Eye (tissue), 1 donor: ENCODE measurements at places on chromosomes 11 and 22.

DNA sequence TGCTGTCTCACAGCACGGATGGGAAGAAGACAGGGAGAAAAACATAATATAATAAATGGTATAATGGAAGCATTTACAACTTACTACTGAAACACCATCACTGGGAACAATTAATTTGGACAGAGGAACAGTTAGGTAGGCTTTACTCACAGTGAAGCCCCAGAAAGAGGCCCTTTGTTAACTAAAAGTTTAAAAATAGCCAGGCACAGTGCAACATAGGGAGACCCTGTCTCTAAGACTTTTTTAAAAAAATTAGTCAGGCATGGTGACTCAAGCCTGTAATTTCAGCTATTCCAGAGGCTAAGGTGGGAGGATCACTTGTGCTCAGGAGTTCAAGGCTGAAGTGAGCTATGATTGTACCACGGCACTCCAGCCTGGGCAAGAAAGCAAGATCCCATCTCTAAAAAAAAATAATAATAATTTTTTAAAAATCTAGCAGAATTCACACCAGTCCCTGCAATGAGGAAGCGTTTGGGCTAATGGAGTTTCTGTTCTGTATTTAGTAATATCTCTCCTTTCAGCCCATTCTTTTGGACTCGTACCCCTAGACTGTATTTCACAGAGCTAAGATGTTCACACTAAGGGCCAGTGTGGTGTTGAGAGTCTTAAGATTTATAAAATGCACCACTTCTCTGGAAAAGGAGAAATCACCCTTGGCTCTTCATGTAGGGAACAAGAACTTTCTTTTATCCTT is 275.5 kb downstream of the SOX6 start:
- no peak for DNase-seq

DNA sequence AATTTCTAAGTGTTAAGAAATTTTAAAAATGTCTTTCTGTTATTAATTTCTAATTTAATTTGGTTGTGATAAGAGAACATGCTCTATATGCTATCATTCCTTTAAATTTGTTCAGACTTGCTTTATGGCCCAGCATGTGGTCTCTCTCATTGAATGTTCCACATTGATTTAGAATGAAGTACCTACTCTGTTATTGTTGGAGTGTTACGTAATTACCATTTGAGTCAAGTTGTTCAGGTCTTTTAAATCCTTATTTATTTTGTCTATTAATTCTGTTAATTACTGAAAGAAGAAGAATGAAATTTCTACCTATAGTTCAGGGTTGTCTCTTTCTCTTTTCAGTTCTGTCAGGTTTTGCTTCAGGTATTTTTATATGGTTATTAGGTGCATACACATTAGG is 57.0 kb downstream of the PRMT3 start:
- no peak for DNase-seq

DNA sequence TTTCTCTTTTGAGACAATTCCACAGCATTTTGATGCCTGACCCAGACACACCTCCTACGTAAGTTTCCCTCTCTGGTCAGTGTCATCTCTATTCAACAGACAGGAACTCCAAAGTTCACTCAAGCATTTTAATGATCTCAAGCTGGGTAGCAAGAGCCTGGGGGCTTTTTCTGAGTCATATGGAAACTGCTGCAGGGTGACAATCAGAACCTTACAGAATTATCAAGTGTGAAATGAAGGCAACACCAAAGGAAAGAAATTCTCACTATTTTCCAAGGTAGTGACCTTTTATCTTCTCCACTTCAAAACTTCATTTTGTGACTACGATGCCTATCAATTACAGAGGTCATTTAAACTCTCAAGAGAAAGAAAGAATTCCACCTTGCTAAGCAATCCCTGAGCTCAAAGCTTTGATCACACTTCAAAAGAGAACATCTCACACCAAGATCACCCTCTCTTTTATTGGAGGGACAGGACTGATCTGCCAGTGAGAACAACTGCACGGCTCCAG is 229.0 kb upstream of the ZC3H12C start:
- peak; percentile 86 for DNase-seq

GRCh38 chr11:81135570-81135969 is 1598.1 kb downstream of the FAM181B start:
- no peak for DNase-seq

DNA sequence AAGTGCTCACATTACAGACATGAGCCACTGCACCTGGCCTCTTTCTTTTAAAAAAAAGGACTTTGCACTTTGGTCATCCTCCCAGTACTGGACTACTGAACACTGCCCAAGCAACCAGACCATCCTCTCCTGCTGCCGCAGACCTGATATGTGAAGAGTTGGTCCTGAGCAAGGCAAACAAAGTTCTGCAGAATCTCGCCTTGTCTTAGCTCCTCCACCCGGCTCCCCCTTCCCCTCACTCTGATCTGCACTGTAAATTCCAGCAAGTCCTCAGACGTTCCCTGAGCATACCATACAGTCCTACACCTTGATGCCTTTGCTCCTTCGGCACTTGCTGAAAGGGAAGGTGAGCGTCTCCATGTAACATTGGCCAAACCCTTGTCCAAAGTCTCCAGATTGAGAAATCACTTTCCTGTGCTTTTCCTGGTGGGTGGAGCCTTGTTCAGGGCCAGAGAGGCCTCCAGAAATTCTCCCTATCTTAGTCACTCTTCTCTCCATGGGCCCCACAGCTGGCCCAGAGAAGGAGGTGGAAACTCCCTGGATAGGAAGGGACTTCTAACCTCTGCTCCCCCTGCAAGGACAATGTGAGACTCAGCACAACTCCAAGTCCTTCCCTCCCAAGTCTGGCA is 47.0 kb upstream of the TIMP3 start:
- no peak for DNase-seq

DNA sequence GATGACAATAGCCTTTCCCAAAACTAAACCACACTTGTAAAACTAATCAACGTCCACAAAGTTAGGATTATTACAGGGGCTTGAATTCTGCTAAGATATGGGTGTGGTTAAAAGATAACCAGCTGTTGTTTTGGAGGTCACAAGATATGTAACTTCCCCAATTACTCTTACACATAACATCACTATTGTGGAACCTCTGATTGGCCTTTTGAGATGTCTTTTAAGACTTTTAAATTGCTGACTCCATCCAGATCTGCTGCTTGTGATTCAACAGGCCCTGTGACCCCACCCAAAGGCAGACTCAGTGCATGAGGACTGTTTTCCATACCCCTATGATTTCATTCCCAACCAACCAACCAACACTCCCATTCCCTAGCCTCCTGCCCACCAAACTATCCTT is 893.9 kb downstream of the OPCML start:
- DNase-seq, result no peak

DNA sequence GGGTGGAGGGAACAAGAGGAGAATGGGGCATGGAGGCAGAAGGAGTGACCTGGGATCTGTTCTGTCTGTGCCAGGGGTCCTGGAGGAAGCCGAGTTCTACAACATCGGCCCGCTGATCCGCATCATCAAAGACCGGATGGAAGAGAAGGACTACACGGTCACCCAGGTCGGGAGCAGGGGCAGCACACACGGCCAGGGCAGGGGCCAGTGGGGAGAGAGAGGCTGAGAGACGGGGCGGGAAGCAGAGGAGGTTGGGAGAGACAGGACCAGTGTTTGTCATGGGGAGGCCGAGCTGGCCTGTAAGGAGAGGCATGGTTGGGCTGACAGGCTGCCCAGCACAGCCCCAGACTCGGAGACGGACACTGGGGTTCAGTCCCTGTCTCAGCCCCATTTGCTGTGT is 4.7 kb downstream of the KCTD17 start:
- DNase-seq, result no peak

GRCh38 chr11:85347291-85347690 is 279.9 kb downstream of the DLG2 start:
- DNase-seq, result no peak
